ENCODE measurements at places on chromosomes 4 and X.

DNA sequence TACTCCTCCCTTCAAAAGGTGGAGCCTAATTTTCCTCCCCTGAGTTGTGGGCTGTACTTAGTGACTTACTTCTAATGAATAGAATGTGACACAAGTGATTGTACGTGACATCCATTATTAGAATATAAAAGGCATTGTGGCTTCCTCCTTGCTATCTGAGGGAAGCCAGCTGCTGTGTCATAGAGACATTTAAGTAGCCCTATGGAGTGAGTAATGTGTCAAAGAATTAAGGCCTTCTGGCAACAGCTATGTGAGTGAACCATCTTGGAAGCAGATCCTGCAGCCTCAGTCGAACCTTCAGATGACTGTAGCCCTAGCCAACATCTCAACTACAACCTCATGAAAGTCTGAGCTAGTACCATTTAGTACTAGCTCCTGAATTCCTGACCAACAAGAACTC is 76.1 kb downstream of the BCOR start:
- no peak for DNase-seq

DNA sequence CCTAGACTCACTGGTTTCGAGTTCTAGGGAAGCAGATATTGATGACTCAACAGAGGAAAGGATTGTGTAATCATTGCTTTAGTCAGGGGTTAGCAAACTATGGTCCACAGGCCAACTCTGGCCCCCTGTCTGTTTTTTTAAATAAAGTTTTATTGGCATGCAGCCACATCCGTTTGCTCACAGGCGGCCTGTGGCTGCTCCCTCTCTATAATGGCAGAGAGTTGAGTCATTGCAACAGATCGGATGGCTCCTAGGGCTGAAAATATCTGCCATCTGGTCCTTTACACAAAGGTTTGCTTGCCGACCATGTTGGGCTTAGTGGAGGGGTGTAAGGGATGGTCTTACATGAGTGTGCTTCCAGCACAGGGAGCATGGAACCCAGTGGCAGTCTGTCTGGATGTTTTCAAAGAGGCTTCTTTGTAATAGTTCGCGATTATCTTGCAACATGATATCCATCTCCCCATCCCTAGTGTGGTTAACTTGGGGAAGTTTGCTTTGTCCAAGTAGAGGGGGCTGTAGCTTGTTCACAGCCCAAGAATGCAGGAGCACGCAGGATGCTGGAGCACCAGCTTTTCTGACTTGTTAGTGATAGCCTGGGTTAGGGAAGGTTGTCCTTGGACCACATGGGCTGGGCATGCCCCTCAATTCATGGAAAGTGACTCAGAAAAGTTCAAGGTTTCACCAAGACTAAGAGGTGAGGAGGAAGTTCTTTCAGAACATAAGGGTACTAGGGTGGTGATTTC is 59.3 kb upstream of the CLDN34 start:
- no peak for DNase-seq

DNA sequence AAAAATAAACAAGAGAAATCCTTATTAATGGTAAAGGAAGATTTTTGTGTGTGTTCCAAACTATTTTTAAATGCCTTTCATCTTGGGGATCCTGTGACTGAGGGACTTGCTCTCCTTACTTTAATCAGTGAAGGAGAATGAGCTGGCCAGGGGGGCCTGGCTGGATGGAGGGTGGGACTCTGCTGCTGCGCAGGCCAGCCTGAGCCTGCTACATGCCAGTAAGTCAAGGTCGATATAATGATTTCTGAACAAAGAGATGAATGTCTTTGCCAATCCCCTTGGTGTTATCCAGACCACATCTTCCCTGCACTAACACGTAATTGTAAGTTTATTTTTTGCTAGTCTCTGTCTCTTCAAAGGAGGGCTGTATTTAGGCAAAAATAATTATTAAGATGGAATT is 1679.2 kb upstream of the TENM3 start:
- no peak for DNase-seq

GRCh38 chrX:9681422-9681821 is 84.2 kb downstream of the GPR143 start:
- DNase-seq, result no peak

- DNase-seq, result no peak
Observed at GRCh38 chr4:142656178-142656577, 189.9 kb downstream of the INPP4B start.

- no peak for DNase-seq
Observed at GRCh38 chr4:107379054-107379869, 340.8 kb downstream of the PAPSS1 start.

GRCh38 chr4:107838861-107839565 is 14.3 kb downstream of the SGMS2 start:
- no peak for DNase-seq

- DNase-seq, result no peak
Observed at GRCh38 chr4:39259571-39260330, 77.4 kb downstream of the WDR19 start.

DNA sequence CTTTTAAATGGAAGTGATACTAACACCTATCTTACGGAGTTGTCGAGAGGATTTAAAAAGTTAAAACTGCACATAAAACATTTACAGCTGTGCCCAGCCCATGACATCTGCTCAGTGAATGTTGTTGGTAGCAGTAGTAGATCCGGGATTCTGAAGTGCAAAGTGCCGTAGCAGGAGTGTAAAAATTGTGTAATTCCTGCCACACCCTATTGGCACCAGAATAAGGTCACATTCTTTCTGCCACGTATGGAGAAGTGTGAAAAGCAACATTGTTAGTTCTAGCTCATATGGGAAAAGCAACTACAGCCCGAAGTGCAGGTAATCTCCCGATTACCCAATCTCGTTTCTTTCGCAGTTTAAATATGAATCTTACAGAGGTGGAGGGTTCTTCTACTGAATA is 31.2 kb downstream of the PRIMPOL start:
- no peak for DNase-seq
